ENCODE measurements at places on chromosomes 7 and 10. TPM values are rescaled to one million over a fixed set of nuclear protein-coding genes. Genes with fewer than 3 reads are reported as not detected.

NRP1 gene
- total RNA-seq = 1.6 TPM

CTBP2 gene
- 0.29 TPM for total RNA-seq

SLIT1 gene
- 0.71 TPM for total RNA-seq

ASB4 gene
- total RNA-seq = not detected

OPN1SW gene
- total RNA-seq = not detected

SLC26A3 gene
- total RNA-seq = not detected

NUTM2E gene
- 0.12 TPM for total RNA-seq

GNGT1 gene
- not detected for total RNA-seq

DNA sequence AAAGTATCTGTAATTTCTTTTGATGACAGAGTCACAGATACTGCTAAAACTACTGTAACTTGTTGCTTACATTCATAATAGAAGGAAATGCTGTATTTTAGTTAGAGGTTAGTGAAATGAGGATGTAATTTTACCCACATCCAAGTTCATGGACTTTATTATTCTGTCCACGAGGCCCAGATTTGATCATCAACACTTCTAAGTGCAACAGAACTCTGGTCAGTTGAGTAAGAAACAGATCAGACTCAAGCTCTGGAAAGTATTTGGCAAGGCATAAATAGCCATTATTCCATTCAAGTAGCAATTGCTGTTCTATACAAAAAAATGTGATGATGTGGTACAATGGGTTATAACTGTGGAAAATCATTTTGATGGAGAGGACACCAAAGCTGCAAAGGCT lies 22.3 kb downstream of the ACADSB start:
- DNase-seq = no peak
- H3K27me3 ChIP-seq = no peaks in the 10 kb centered on the region
- H3K4me1 ChIP-seq = no peaks in the 10 kb centered on the region
- H3K36me3 ChIP-seq = peaks cover 10% of the 10 kb centered on the region

- H3K36me3 ChIP-seq = no peaks in the 10 kb centered on the region
- peaks cover 12% of the 10 kb centered on the region for H3K4me1 ChIP-seq
- H3K4me3 ChIP-seq = peak overlapping the region; percentile 77
- H3K27ac ChIP-seq = no peak overlapping the region
- peak; percentile 24 for DNase-seq
Measured at GRCh38 chr7:64888901-64889685, 14.0 kb upstream of the ZNF273 start.

DNA sequence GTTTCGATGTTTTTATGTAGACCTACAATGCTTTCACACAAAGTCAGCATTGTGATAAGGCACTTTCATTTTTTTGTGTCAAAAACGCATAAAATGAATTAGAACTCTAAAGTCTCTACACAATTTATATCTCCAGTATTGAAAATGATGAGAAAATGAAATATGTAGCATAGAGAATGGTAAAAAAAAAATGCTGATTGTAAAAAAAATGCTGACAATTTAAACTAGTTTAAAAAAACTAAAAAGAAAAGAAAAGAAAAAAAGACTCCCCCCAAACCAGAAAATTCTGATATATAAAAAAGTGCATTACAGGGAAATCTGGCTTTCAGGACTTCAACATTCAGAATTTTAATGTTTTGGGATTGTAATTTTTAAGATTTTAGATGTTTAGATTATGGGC lies 148.1 kb downstream of the FZD1 start:
- no peaks in the 10 kb centered on the region for H3K4me1 ChIP-seq
- H3K36me3 ChIP-seq = no peaks in the 10 kb centered on the region
- no peak overlapping the region for H3K27ac ChIP-seq

DNA sequence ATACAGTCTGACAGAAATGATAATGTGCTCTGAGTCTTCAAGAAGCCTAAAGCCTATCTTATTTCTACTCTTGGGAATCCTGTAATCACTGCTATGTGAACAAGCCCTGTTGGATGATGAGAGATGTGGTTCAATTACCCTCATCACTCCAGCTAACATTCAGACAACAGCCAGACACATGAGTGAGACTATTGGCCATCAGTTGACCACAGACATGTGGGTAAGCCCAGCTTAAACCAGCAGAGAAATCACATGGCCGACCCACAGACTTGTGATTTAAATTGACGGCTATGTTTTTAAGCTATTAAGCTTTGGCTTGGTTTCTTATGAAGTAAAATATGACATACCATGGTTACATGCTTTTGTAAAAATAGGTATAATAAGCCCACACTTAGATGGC lies 2.6 kb downstream of the MBL2 start:
- no peaks in the 10 kb centered on the region for H3K27me3 ChIP-seq
- H3K36me3 ChIP-seq = no peaks in the 10 kb centered on the region
- no peak overlapping the region for H3K4me3 ChIP-seq
- no peak for DNase-seq

- peak overlapping the region; percentile 51 for H3K27ac ChIP-seq
- H3K36me3 ChIP-seq = peaks cover 11% of the 10 kb centered on the region
- peak; percentile 40 for DNase-seq
- H3K4me3 ChIP-seq = no peak overlapping the region
- H3K4me1 ChIP-seq = peaks cover 10% of the 10 kb centered on the region
- H3K27me3 ChIP-seq = no peaks in the 10 kb centered on the region
Measured at GRCh38 chr7:140069298-140069949, 6.7 kb upstream of the PARP12 start.

DNA sequence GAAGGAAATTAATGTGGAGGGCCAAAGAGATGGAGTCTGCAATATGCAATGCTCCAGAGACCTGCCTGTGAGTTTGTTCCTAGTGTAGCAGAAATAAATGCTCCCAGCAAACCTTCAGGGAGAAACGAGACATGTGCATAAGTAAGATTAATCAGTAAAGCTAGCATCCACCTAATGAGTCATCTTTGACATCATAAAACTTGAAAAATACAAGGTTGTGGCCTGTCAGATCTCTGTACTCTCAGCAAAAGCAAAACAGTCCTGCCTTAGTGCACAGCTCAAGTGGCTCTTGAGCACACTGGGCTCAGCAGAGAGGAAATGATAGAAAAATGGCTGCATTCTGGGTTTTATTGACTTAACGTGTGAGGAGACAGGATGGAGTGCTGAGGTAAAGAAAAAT lies 32.5 kb upstream of the ERCC6 start:
- H3K36me3 ChIP-seq = no peaks in the 10 kb centered on the region
- no peak for DNase-seq
- no peak overlapping the region for H3K27ac ChIP-seq
- H3K4me1 ChIP-seq = no peaks in the 10 kb centered on the region

GRCh38 chr7:83849131-83849530 lies 200.2 kb upstream of the SEMA3E start:
- no peaks in the 10 kb centered on the region for H3K36me3 ChIP-seq
- H3K4me3 ChIP-seq = no peak overlapping the region
- no peak overlapping the region for H3K27ac ChIP-seq
- H3K4me1 ChIP-seq = no peaks in the 10 kb centered on the region
- DNase-seq = no peak

DNA sequence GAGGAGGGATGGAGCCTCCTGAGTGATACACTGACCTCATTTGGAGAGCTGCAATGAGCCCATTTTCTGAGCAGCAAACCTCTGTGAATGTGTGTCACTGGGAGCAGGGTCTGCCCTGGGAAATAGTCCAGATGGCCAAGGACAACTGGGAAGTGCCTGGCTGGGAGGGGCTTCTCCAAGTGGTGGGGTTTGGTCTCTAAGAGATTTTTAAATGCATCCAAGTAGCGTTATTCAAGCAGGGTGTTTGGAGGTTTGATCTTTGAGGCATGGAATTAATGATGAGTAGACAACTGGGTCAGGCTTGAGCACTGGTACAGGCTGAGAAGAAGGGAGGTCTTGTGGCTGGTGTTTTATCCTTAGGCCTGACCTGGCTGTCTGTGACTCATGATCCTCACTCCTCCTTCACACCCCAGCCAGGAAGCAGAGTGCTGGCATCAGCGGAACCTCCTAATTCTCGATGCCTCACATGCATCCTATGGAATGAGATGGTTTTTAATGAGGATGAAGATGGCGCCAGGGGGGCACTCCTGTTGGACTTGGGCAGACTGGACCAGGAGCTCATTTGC lies 3.3 kb downstream of the GOLGA7B start:
- no peak overlapping the region for H3K4me3 ChIP-seq
- H3K27me3 ChIP-seq = no peaks in the 10 kb centered on the region
- peaks cover 40% of the 10 kb centered on the region for H3K4me1 ChIP-seq
- DNase-seq = peak; percentile 25
- no peaks in the 10 kb centered on the region for H3K36me3 ChIP-seq

DNA sequence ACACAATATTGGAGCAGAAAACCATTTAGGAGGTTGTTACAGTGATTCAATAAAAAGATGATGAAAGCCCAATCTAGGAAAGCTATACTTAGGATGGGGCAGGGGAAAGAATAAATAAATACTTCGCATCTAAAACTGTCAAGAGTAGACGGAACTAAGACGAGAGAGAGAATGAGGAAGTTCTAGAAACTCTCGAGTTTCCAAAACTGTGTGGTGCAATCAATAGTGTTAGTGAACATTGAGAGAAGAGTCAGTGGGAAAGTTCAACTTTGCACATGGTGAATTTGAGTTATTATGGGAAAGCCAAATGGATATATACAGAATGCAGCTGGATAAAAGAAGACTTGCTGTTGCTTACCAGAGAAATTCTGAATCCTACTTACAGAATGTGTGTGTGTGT lies 133.8 kb upstream of the MEOX2 start:
- no peaks in the 10 kb centered on the region for H3K4me1 ChIP-seq
- no peak overlapping the region for H3K4me3 ChIP-seq
- H3K36me3 ChIP-seq = no peaks in the 10 kb centered on the region
- no peak for DNase-seq
- no peaks in the 10 kb centered on the region for H3K27me3 ChIP-seq
- H3K27ac ChIP-seq = no peak overlapping the region

- no peaks in the 10 kb centered on the region for H3K27me3 ChIP-seq
- no peak overlapping the region for H3K4me3 ChIP-seq
- no peak for DNase-seq
- H3K27ac ChIP-seq = no peak overlapping the region
- peaks cover 15% of the 10 kb centered on the region for H3K4me1 ChIP-seq
Measured at GRCh38 chr7:105707967-105708762, 126.9 kb upstream of the EFCAB10 start.

GRCh38 chr7:101990811-101991418 lies 173.5 kb downstream of the CUX1 start:
- H3K36me3 ChIP-seq = peaks cover 2% of the 10 kb centered on the region
- no peaks in the 10 kb centered on the region for H3K27me3 ChIP-seq
- DNase-seq = no peak
- H3K27ac ChIP-seq = no peak overlapping the region
- H3K4me3 ChIP-seq = no peak overlapping the region

DNA sequence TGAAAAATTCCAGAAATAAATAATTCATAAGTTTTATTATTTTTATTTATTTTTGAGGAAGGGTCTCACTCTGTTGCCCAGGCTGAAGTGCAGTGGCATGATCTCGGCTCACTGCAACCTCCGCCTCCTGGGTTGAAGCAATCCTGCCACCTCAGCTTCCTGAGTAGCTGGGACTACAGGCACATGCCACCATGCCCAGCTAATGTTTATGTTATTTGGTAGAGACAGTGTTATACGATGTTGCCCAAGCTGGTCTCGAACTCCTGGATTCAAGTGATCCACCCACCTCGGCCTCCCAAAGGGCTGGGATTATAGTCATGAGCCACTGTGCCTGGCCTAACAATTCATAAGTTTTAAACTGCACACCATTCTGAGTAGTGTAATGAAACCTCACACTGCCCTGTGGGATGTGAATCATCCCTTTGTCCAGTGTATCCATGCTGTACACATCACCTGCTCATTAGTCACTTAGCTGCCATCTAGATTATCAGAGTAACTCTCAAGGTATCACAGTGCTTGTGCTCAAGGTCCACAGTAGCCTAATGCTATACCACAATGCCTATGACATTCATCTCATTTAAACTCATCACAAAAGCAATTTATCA lies 17.9 kb downstream of the RTKN2 start:
- no peak overlapping the region for H3K27ac ChIP-seq
- peaks cover 38% of the 10 kb centered on the region for H3K4me1 ChIP-seq
- no peak for DNase-seq
- H3K27me3 ChIP-seq = no peaks in the 10 kb centered on the region
- peaks cover 4% of the 10 kb centered on the region for H3K36me3 ChIP-seq

- H3K27ac ChIP-seq = no peak overlapping the region
- DNase-seq = no peak
- H3K4me3 ChIP-seq = peak overlapping the region; percentile 66
- H3K4me1 ChIP-seq = peaks cover 9% of the 10 kb centered on the region
Measured at GRCh38 chr7:103445228-103446048, 569 bp downstream of the SLC26A5 start.
